ENCODE measurements at places on chromosomes 4 and X. TPM values are rescaled to one million over a fixed set of nuclear protein-coding genes. Genes with fewer than 3 reads are reported as not detected.

BEND4 gene
- 0.21 TPM for total RNA-seq

AKAP14 gene
- total RNA-seq, result not detected

UGT2B7 gene
- total RNA-seq, result not detected

DNA sequence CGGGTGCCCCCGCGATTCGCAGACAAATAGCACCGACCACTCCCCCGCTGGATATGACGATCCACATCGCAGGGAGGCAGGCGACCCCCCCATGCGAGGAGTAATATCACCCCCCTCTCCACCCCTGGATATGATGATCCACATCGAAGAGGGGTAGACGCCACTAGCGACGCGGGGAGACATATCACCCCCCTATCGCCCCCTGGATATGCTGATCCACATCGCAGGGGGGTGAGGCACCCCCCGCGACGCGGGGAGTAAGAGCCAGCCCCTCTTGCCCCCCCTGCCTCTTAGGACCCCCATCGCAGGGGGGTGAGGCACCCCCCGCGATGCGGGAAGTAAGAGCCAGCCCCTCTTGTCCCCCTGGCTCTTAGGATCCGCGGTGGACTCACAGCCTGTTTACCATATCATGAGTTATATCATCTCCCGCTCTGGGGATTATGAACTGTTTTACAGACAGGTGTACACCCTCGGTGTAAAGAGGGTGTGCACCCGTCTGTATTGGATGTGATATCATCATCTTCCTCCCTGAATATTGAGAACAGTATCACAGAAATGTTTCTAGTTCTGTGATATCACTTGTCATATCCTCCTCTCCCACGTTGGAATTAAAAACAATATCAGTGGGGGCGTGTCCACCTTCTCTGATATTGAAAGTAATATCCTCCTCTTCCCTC lies 22.7 kb upstream of the DRD5 start:
- H3K4me3 ChIP-seq, result no peak overlapping the region
- H3K36me3 ChIP-seq, result no peaks in the 10 kb centered on the region
- H3K27ac ChIP-seq, result no peak overlapping the region
- peaks cover 6% of the 10 kb centered on the region for H3K27me3 ChIP-seq
- no peak for DNase-seq

GRCh38 chrX:86016139-86016538 lies 31.2 kb downstream of the CHM start:
- DNase-seq, result no peak
- H3K36me3 ChIP-seq, result peaks cover 18% of the 10 kb centered on the region
- H3K27me3 ChIP-seq, result no peaks in the 10 kb centered on the region
- peaks cover 22% of the 10 kb centered on the region for H3K4me1 ChIP-seq
- H3K27ac ChIP-seq, result no peak overlapping the region

DNA sequence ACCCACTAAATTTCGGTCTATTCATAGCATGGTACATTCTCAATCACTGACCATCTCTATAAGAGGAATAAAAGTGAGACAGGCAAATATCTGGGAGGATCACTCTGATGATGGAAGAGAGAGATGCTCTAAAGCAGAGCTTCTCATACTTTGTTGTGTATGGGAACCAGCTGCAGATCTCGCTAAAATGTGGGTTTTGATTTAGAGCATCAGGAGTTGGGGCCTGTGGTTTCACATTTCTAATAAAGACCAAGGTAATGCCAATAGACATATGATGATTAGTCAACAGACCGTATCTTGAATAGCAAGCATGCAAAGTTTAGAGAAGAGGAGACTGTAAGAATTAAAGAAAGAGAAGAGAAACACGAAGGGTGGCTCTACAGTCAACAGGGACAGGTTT lies 107.4 kb upstream of the FTHL17 start:
- H3K4me1 ChIP-seq, result peaks cover 6% of the 10 kb centered on the region
- no peaks in the 10 kb centered on the region for H3K36me3 ChIP-seq
- no peaks in the 10 kb centered on the region for H3K27me3 ChIP-seq
- H3K27ac ChIP-seq, result no peak overlapping the region
- no peak overlapping the region for H3K4me3 ChIP-seq
- no peak for DNase-seq

DNA sequence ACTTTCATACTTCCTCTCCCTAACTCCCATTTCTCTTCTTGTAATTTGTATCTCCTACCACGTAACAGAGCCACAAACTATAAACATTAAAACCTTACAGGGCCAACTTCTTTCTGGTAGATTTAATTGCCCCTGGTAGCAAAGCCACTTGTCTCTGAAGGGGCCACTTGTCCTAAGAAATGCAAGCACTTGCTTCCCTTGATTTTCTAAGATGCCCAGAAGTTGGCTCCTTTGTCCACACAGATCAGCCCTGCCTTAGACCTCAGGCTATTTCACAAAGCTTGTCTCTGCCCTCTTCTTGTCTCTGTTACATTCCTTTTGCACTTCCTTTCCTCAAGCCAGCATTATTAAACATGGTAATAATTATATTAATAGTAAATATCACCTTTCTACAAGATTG lies 80.6 kb upstream of the CXXC4 start:
- H3K4me3 ChIP-seq, result no peak overlapping the region
- no peaks in the 10 kb centered on the region for H3K36me3 ChIP-seq
- no peak overlapping the region for H3K27ac ChIP-seq
- no peaks in the 10 kb centered on the region for H3K27me3 ChIP-seq
- no peaks in the 10 kb centered on the region for H3K4me1 ChIP-seq

DNA sequence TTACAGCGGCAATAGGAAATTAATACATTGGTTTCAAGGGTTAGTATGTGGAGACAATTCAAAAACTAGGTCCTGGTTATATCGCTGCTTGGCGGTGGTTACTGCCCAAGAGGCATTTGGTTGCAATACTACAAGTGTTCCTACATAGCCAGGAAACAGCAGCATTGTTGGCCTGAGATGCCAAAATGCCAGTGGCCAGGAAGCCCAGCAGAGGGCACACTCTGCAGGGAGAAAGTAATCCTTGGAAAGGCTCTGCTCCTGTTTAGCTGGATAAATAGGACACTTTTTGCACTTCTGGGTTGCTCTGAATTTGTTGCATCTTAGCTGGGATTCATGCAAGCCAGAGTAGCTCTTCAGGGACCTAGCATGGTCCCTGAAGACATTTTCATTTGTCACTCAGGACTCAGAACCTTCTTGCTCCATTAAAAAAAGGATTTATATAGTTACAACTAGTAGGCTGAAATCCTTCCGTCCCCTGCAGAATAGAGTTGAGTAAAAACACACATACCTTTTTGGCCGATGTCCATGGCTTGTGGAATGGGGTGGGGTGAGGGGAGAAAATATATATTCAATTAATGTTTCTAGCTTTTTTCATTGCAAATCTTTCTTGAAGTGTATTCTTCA lies 8.1 kb upstream of the GPR119 start:
- H3K27ac ChIP-seq, result no peak overlapping the region
- H3K27me3 ChIP-seq, result peaks cover 11% of the 10 kb centered on the region
- H3K36me3 ChIP-seq, result no peaks in the 10 kb centered on the region
- no peaks in the 10 kb centered on the region for H3K4me1 ChIP-seq
- no peak overlapping the region for H3K4me3 ChIP-seq
